ENCODE measurements at places on chromosomes 16 and 17.

DNA sequence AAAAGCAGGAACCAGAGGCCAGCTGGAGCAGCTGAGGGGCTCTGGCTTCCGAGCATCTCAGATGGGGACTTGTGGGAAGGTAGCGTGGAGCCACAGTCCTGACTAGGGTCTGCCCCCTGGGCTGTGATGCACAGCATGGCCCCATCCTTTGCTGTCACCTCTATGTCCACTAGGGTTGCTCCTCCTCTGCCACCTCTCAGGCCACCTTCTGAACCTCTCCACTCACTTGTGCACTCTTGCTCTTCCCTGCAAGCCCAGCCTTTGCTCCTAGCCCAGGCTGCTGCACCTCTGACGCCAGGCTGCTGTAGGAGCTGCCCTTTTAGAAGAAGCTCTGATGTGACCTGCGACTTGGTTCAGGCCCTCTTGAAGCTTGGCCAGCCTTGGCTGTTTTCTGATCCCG, 24.3 kb upstream of the SMPD3 start:
- DNase-seq = no peak

DNA sequence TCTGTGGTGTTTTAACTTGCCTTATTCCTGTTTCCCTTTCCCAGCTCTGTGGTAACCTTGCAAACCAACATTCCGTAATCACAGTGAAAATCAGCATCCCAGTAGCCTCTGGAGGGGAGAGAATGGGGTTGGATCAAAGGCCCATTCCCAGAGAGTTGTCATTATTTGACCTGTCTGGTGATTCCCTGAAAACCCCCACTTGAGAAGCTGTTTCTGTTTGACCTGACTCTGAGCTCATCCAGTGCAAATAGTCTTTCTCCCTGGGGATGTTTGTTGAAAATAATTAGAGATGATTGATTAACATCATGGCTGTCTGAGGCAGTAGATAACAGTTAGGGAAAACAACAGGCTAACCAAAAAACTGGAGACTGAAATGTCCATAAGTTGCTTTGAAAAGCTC, 3.0 kb downstream of the CACNG1 start:
- DNase-seq = no peak

DNA sequence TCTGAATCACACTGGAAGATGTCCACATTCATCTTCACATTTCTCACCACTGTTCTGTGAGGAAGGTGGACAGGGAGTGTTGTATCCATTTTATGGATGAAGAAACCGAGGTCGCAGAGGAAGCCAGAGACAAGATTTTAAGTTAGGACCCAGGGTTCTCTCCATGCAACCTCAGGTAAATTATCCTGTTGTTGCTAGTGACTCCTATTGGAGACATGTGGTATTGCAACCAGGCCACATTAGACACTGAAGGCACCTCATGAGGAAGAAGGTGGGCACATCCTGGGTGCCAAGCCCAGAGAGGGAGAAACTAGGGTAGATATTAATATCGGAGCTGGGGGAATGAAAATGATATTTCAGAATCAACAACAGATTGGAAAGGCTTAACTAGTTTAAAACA, 8.5 kb upstream of the WNT9B start:
- no peak for DNase-seq

GRCh38 chr17:28854457-28855335, at the start of gene ERAL1:
ERAL1 (plus strand) TSS chr17:28855016; CDS start chr17:28855035, 19 bp downstream.
- peak; percentile 75 for DNase-seq

DNA sequence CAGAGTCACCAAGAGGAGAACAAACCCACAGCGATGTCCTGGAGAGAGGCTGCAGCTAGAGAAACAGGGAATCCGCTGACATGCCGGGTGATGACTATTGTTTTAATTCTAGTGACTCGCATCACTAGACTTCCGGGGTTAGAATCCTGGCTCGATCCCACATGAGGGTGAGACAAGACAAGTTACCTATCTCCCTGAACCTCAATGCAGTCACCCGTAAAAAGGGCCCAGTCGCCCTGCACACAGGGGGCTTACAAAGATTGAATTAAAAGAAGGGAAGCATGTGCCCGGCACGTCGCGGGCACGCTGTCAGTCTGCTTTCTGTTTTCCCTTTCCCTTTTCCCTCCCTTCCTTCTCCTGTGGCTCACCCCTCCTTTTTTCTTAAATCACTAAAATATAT, 212.9 kb upstream of the FOXF1 start:
- DNase-seq = no peak

GRCh38 chr16:81765111-81765919, 13.8 kb upstream of the PLCG2 start:
- no peak for DNase-seq

DNA sequence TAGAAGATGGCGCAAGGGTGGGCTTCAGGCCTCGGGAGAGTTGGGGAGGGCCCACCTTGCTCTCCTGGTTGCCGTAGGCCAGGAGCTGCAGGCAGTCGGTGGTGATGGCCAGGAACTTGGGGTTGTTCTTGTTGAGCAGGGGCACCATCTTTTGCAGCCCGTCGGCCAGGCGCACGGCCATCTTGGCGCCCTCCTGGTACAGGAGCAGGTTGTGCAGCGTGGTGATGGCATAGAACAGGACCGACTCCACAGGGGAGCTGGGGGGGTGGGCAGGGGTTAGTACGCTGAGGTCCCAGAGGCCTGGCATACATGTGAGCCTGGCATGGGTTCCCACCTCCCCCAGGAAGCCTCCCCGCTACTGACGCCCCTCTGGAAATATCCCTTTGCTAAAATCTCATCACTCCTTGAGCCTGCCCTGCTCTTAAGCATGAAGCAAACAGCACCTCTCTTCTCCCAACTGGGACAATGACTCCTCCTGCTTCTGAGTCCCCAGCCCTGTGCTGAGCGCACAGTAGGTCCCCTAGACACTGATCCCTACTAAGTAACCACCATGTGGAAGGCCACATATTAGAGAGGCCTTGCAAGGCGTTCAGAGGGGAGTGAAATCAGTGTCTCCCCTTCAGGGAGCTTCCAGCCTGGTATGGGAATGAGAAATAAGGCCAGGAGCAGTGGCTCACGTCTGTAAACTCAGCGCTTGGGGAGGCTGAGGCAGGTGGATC, 19.0 kb downstream of the JUP start:
- no peak for DNase-seq

DNA sequence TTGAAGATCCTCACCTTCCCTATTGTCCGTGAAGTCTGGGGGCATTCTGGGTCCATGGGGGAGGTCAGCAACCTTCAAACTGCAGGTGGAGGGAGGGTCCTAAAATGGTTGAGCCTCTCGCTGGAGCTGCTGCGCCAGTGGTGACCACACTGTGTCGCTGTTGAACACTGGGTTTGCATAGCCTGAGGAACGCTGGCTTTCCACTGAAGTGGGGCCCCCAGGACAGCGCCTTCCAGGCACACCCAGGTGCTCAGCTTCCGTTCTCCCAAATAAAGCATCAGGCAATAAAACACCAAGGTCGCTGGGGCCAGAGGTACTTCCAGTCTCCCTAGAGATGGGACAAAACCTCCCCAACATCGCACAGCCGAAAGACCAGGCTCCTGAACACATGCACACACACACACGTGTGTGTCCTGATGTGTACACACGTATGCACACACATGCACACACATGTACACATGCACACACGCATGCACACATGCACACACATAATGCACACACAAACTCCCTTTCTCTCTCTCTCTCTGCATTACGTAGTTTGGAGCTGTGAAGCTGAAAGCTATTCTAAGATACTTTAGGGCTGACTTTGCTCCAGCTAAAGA, 120.6 kb downstream of the IRF8 start:
- DNase-seq = no peak

DNA sequence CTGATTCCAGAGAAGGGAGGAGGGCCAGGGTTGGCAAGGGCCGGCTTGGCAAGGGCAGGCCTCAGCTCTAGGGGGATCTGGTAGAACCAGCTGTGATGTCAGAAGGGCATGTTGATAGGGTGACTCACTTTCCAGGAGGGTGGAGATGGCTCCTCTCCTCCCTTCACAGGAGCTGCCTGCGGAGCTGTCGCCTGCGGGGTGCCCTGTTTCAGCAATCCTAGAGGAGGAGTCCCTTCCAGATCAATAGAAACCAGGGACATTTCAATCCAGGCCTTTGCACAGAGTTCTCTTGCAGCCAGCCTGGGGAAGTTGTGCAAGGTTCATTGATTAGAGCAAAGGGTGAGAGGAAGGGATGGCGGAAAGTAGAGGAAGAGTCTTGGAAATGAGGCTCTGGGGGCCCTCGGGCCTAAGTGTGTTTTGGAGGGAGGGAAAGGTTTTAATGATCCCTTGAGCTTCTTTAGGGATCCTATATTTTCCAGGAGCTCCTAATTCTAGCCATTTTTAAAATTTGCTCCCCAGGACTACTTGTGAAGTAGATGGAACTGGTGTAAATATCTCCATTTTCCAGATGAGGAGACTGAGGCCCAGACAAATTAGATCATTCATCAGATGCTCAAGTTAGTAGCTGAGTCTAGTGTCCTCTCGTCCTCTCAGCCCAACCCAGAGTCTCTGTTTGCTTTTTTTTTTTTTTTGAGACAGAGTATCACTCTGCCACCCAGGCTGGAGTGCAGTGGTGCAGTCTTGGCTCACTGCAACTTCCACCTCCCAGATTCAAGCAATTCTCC, 24.8 kb upstream of the CSNK2A2 start:
- no peak for DNase-seq

- DNase-seq = no peak
These were observed 2.0 kb downstream of the GPS1 start for GRCh38 chr17:82053556-82054263.

DNA sequence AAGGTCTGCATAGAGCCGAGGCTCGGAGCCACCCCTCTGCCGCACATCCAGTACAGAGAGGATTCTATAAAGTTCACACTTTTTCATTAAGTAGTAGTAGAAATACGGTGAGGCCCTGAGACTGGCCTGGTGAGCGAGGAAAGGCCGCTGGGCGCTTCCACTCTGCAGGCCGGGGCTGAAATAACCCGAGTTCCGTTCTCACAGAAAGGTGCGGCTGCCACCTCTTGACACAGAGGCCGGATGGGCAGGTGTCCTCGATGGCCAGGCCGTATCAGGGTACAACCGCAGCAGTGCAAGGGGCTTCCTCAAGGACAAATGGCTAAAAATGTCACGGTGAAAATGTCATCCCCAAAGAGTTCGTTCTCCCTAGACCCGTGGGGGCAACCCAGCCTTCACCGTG, 770 bp upstream of the PCYT2 start:
- no peak for DNase-seq

- DNase-seq = peak; percentile 37
These were observed 59.0 kb downstream of the TANGO6 start for GRCh38 chr16:68902003-68902968.

- no peak for DNase-seq
These were observed 15.9 kb upstream of the TBX4 start for GRCh38 chr17:61436273-61436672.

GRCh38 chr16:85301231-85301630, 189.0 kb upstream of the CIBAR2 start:
- no peak for DNase-seq

DNA sequence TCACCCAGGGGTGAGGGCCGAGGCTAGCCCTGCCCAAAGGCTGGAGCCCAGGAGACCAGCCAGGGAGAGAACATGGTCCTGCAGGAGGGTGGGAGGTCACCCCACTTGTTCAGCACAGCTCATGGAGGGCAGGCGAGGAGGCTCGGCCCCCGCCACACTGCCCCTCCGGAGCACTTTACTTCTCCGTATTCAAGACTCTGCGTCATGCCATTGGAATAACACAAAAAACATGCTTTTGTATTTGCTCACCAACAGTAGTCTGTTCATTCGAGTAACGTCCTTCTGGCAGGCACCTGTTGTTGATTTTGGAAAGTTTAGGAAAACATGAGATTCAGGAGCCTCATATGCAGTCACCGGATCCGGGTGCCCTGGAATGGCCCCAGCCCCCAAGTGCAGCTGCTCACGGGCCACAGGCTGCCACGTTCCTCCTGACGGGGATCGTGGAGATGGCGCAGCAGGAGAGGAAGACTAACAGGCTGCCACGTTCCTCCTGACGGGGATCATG, 81.1 kb upstream of the DNAH17 start:
- no peak for DNase-seq

GRCh38 chr16:67748834-67749233, 29.7 kb upstream of the GFOD2 start:
- no peak for DNase-seq

GRCh38 chr17:61996916-61997605, 68.0 kb downstream of the MED13 start:
- no peak for DNase-seq

GRCh38 chr16:86931410-86931941, 353.1 kb downstream of the FOXL1 start:
- DNase-seq = peak; percentile 69

DNA sequence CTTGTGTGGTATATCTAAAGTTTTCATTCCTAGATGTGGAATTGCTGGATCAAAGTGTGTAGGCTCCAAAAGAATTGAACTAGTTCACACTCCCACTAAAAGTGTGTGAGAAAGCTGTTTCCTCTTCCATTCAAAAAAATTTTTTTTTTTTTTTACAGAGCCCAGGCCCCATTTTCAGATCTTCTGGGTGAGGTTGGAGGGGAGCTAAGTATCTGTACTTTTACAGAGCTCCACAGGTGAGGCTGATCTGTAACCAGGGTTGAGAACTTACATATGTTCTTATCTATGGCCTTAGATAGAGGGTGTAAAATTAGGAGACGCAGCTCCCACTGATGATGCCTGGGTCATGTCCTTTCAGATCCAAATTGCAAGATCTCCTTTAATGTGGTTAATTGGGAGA, 31.9 kb downstream of the HLF start:
- no peak for DNase-seq

- DNase-seq = no peak
These were observed 7.7 kb upstream of the TMEM100 start for GRCh38 chr17:55730380-55730779.
